ENCODE measurements at places on chromosomes 4 and X.

- peak; percentile 19 for DNase-seq
These were observed 3.2 kb upstream of the NEK1 start for GRCh38 chr4:169615467-169616106.

DNA sequence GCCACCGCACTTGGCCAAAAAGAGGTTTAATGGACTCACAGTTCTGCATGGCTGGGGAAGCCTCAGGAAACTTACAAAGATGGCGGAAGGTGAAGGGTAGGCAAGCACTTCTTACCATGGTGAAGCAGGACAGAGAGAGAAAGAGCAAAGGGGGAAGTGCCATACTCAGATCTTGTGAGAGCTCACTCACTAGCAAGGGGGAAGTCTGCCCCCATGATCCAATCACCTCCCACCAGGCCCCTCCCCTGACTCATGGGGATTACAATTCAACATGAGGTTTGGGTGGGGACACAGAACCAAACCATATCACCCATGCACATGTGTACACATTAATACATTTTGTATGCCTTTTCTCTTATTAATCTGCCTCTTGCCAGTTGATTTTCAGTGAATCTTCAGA is 77.2 kb upstream of the HSD17B10 start:
- DNase-seq = no peak

- DNase-seq = no peak
These were observed 8.1 kb downstream of the SNX25 start for GRCh38 chr4:185217408-185217975.

DNA sequence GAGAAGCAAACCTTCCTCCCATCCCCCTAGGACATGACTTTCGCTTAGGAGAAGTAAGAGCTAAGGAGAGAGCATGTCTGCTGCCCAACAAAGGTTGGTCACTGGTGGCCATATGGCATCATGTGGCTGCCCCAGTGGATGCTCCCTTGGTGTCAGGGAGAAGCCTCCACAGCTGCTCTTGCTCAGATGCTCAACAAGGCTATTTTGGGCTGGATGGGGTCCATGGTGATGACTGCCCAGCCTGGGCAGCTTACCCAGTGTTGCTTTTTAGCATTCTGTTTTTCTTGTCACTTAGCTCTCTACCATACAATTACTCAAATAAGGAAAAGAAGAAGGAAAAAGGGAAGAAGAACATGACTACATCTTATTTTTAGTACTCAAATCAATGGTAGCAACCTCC is 48.9 kb upstream of the PPARGC1A start:
- DNase-seq = no peak

- DNase-seq = no peak
These were observed 24.2 kb upstream of the EPGN start for GRCh38 chr4:74284053-74284452.

DNA sequence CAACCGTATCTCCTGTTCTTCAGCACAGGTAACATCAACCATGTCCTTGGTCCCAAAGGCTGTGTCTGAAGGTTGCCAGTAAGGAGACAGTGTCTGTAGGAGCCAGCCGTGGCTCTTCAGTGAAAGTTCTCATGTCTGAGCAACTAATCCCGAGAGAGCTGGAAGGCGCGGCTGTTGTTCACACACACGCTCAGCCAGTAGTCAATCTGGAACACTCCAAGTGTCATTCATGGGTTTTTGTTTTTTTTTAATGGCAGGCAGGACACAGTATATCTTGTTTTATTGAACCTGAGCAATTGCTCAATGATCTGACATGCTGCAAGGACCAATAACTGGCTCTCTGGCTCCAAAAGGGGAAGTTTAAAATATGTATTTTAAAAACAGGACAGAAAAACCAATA is 48.4 kb upstream of the MAP3K15 start:
- DNase-seq = peak; percentile 4

DNA sequence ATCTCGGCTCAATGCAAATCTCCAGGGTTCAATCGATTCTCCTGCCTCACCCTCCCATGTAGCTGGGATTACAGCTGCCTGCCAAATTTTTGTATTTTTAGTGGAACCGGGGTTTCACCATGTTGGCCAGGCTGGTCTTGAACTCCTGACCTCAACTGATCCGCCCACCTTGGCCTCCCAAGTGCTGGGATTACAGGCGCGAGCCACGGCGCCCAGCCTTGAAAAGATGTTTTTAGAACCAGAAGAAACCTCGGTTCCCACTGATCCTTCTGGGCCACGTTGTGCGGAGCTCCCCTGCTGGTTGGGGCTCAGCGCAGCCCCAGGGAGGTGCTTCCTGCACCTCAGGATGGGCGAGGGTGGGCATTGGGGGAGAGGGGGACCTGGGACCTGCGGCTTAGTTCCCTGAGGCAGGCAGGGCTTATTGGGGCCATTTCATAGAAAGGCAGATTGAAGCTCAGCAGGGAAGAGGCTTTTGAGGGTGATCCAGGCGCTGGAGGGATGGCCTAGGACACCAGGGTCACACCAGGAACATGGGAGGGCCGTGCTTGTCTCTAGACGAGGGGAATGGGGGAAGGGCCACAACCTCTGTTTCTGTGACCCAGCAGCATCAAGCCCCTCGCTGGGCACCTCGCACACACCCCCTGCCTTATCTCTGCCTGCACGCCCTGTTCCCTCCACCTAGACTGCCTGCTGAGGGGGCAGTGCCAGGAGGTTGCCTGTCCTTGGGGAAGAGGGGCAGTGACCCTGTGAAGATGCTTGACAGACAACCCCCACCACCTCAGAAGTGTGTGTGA is 6.3 kb upstream of the ADD1 start:
- peak; percentile 1 for DNase-seq

- no peak for DNase-seq
These were observed 448.7 kb upstream of the FAM241A start for GRCh38 chr4:111696505-111696904.

DNA sequence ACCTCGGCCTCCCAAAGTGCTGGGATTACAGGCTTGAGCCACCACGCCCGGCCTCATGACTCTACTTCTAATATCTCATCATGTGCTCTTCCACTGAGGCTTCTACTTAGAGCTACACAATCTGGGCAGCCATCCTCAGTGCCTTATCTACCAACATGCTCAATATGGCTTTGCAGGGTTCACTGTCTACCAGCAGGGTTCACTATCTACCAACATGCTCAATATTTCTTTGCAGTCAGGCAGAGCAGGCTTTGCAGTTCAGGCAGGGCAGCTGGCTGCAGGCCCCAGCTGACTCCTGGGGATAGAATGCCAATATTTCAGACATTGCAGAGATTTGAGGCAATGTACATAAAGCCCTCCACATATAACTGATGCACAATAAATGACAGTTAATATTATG is 47.5 kb downstream of the PKD2 start:
- DNase-seq = no peak

DNA sequence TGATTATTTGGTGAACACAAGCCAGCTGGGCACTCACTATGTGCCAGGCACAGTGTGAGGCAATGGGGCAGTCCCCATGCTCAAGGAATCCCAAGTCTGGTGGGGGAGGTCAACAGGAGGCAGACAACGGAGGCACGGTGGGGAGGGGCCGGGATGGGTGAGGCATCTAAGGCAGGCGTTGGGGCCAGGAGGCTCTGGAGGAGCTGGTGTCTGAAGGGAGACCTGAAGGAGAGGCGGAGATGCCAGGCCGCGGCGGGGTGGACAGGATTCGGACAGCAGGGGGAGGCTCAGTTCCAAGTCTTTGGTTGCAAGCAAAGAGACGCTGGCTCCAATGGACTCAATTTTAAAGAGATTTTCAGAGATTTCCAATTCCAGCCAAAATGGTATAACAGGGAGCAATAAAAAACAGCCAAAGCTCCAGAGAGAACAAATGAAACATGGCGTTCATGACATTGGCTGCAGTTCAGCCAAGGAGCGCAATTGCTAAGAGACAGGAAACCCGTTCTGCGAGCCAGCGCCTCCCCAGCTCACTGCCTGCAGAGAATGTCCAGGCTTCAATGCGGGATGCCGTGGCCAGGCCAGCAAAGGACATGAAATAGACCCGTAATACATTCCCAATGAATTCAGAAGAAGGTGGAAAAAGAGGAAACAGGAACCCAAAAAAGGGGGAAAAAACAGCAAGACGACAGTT is 105.2 kb upstream of the LRPAP1 start:
- no peak for DNase-seq

- DNase-seq = no peak
These were observed 105.9 kb downstream of the TNIP2 start for GRCh38 chr4:2650276-2650675.

- no peak for DNase-seq
These were observed 678 bp downstream of the DNAAF6 start for GRCh38 chrX:107207089-107207488.

DNA sequence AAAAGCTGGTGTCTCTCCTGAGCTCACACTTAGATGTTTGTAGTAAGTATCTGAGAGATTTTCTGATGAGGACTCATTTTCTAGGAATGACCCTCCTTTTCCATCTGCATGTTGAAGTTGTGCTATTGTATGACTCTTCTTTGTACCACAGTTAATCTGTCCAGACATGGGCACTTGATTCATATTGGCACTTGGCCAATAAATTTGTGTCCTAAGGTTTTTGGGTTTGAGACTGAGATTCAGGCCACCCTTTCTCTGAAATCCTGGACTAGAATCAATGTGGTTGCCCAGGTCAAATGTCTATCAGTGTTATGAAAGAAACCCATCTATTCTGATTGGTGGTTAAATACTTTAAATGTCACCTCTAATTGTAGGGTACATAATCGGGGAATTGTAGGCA is 869.0 kb downstream of the SH3BGRL start:
- DNase-seq = no peak

GRCh38 chr4:2324891-2325290 is 63.0 kb upstream of the MXD4 start:
- DNase-seq = no peak

GRCh38 chrX:9626379-9626778 is 139.3 kb downstream of the GPR143 start:
- no peak for DNase-seq

DNA sequence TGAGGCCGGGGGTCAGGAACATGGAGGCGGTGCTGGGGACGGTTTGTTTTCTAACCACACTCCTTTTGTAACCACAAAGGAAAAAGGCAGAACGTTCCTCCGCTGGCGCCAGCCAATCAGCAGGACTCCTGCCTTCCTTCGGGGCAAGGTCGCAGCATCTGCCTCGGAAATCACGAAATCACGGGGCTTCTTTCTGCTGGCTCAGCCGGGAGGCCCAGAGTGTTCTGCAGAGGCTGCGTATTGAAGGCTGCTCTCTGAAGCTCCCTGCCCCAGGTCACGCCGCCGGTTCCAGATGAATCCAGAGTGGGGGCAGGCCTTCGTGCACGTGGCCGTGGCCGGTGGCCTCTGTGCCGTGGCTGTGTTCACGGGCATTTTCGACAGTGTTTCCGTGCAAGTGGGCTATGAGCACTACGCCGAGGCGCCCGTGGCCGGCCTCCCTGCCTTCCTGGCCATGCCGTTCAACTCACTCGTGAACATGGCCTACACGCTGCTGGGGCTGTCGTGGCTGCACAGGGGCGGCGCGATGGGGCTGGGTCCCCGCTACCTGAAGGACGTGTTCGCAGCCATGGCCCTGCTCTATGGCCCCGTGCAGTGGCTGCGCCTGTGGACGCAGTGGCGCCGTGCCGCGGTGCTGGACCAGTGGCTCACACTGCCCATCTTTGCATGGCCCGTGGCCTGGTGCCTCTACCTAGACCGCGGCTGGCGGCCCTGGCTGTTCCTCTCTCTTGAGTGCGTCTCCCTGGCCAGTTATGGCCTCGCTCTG is 9.4 kb downstream of the TMEM187 start:
- DNase-seq = peak; percentile 62

- DNase-seq = no peak
These were observed 33.7 kb downstream of the IDS start for GRCh38 chrX:149471397-149471796.

DNA sequence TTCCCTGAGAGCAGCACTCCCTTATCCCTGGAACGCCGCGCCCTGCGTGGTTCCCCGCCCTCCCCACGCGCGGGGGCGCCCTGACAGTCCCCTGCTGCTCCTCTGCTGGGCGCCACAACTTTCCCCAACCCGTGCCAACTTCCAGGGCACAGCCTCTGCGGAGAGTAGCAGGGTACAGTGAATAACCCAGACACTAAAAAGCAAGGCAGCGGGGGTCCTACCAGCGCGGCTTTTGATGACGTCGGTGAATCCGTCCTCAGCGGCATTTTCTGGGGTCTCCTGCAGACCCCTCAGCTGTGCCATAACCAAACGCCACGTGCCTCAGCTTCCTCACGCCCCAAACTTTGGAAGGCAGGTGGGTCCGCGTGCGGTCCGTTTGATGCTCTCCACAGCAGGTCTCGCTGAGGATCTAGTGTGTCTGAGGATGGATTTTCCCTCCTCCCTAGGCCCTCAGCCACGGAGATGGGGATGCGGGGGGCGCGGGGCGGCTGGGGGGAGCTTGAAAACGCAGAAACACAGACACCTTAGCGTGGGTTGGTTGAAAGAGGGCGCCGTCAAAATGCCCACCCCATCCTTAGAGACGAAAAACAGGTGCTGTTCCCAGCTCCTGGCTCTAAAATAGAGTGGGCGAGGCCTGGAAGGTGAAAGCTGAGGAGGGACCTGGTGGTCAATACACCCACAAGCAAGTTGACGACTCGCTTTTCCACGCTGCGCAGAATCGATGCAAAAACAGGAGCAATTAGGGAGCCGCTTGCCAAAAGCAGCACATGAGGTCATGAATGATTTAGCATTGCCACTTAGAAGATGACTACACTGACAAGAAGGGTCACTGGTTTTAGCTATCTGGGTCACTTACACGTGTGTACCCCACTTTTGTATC is 405.6 kb downstream of the FAM47A start:
- DNase-seq = no peak

- no peak for DNase-seq
These were observed 51.7 kb downstream of the PPARGC1A start for GRCh38 chr4:23838131-23838530.

DNA sequence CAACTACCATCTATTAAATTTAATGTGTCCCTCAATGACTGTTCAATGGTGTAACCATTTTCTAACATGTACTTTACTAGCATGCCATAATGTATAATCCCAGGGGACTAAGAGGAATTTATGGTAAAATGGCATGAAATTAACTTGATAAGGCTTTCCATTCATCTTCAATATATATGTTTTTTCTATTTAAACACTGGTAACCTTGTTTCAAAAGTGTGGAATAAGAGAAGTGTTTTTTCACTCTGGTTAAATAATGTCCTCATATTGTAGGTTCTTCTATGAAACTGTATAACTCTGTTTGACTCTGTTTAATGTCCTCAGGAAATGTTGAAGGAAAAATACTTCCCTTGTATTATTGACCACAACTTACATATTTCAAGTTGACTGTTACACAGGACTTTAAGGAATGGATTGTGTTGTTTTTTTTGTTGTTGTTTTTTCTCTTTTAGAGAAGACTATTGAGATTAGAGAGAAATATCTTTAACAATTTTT is 113.8 kb upstream of the ARSJ start:
- no peak for DNase-seq

- DNase-seq = no peak
These were observed 220.6 kb upstream of the ZC4H2 start for GRCh38 chrX:65196758-65197360.

DNA sequence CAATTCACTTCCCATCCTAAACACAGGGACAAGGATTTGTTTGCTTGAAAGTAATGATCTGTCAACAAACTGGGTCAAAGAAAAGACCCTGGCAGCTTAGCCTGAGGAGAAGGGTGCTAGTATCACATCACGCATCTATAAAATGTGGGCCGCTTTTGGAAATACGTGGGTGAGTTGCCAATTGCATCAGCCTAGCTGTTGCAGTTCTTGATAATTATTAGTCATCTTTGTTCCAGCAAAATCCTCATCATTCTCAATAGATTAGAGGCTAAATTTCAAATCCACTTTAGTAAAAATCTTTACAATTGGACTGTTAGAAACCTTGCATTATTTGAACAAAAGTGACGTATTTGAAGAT is 33.6 kb upstream of the TAPT1 start:
- peak; percentile 34 for DNase-seq
